Epithelial cell of prostate (primary cell): ENCODE measurements at places on chromosomes 3 and 15.

- no peak for DNase-seq
Measured at GRCh38 chr3:176514297-176514696, 683.0 kb downstream of the TBL1XR1 start.

GRCh38 chr15:92244703-92245102 lies 149.0 kb upstream of the ST8SIA2 start:
- no peak for DNase-seq

DNA sequence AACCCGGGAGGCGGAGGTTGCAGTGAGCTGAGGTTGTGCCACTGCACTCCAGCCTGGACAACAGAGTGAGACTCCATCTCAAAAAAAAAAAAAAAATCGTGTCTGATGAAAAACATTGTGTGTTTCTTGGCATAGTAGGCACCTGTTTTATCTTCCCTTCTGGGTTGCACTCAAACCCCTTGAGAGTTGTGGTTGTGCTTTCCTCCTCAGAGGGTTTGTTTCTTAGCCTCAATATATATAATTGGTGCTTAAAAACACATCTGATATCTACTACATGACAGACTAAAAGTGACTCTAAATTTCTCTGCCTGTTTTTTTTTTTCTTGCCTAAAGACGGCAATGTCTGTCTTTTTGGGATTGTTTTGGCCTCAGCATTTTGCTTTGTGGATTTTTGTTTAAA lies 7.6 kb downstream of the NR1D2 start:
- no peak for DNase-seq

DNA sequence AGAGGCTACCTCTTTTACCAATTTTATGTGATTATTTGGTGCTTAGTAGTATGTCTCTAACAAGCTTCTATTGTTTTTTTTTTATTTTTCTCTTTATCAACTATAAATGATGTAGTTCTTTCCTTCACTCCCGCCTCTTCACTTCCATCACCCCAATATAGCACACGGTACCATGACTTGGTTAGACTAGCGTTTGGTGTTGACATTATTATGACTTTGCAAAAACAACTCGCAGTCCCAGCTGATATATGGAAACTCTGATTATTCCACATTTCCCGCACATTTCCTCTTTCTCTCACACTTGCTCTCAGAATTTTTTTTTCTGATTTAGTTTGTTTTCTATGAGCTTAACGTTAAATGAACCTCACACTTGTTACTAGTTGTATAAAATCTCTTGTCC lies 162.2 kb downstream of the GREM1 start:
- DNase-seq: no peak

DNA sequence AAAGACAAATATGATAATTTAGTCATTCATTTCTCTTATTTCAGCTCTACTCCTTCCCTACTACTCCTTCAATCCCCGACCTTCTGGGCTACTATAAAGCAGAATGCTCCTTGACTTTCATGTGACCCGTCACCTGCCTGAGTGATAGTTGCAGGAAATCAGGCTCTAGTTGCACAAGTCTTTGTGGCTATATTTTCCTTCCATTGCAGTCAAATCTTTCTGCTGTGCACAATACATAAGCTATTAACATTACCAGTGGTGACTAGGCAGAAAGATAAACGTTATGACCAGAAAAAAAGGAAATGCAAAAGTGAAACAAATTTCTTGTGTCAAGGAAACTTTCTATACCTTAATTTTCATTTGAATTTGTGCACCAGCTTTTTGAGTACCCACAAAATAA lies 2.3 kb downstream of the SUCNR1 start:
- no peak for DNase-seq

DNA sequence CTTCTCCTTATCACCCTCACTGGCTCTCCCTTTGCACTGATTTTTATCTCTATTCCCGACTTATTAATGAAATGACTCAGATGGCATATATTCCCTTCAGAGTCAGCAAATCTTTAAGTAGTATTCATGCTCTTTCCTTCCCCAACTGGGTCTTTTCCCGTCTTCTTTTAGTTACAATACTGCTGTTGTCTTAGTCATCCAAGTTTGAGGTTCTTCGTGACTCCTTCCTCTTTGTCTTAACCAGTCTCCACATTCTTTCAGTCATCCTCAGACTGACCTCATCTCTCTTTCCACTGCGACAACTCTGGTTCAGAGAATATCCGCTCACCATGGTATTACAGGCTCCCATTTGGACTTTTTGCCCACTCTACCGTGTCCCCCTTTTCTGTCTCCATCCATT lies 12.4 kb downstream of the WDR5B start:
- no peak for DNase-seq

DNA sequence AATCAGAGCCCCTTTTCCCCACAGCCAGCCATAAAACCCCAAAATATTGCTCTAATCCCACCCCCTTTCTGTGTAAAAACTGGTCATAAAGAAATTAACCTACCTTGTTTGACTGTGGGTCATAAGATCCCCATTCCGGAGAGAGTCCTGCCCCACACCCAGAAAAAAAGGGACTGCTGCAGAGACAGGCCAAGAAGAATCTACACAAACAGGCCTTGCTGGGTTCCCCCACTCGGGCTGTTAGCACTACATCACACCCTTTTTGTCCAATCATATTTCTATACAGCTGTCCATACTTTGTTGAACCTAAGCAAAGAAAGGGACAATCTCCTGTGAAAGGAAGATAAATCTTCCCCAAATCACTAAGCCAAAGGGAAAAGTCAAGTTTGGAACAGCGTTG lies 84.4 kb upstream of the MFGE8 start:
- DNase-seq: no peak

DNA sequence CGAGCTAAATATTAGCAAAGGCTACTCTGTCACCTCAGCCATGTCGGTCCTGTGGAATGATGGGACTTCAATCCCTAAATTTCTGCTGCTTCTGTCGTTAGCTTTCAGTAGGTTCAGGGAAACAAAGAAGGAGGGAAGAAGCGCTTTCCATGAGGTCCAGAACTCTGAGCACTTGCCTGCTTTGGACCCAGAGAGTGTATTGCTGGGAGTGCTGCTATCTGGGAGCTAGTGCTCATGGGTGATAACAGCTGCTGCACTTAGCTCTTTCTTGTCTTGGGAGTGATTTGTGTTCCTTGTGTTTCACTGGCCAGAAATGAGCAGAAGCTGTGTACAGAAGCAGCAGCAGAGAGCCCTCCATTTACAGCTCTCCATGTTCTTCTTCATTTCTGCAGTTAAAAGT lies 369.8 kb downstream of the DIPK2A start:
- DNase-seq: no peak

GRCh38 chr3:14305324-14305723 lies 97.1 kb upstream of the SLC6A6 start:
- DNase-seq: no peak

DNA sequence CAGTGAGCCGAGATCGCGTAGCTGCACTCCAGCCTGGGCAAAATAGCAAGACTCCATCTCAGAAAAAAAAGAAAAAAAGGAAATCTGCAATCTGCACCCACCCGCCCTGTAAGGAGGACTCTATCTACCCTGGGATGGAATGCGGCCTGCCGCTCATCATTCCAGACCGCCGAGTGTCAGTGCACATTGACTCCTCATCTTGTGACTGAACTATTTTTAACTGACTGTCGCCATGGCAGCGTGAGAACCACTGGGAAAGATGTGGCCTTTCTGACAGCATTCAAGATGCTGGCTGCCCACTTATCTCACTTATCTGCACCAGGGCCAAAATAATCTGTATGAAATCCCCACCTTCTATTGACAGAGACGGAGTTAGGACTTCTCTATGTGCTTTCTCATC lies 38.8 kb upstream of the ANKRD34C start:
- DNase-seq: no peak

- DNase-seq: peak; percentile 90
Measured at GRCh38 chr3:52406231-52406661, 38.7 kb downstream of the SEMA3G start.

DNA sequence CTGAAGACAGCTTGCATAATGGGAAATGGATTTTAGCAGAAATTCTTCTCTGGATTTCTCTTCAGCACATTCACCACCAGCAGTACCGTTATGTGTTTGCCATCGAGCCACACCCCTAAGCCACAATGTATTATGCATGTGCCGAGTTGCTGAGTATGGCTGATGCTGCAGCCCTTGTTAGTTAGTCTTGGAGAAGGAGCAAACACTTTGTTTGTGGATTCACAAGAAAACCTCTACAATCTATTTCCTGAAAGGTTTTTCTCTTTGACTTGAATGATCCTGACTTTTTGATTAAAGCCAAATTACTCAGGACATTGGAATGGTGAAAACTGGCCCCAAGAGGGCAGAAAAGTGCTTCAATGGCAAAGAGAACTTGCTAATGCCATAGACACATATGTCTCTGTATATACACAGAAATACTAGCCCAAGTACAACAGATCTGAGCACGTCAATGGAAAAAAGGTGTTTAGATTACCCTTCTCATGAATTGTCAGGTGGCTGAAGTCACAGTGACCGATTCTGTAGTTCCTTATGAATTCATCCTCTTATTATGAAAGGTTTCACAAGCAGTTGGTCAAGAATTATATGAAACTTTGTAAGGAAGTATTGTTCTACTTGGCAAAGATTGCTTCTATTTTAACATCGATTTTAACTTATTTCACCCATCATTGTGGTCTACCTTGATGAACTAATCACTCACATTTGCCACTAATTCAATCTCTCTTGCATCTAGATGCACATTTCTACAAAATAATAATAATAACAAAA lies 103.0 kb downstream of the P3H2 start:
- DNase-seq: no peak

DNA sequence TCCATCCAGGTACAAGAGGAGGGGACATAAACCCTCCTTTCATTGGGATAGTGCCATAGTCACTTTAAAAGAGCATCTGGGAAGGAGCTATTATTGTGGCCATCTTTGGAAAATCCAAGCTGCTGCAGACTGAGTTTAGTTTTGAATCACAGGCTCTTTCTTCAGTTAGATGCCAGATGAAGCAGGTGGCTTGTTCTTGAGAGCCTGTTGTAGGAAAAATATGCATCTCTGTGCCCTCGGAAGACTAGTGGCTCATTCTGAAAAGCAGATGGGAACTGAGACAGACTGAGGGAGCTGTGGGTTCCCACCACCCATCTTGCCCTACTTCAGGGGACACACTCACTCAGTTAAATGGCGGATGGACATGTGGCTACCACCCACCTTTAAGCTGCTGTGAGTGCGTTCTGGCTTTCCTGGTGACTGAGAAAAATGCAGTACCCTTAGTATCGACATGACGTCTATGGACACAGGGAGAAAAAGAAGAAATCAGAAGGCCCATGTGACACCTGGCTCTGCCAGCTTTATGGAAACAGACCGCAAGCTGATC lies 50.2 kb downstream of the RARB start:
- DNase-seq: no peak

DNA sequence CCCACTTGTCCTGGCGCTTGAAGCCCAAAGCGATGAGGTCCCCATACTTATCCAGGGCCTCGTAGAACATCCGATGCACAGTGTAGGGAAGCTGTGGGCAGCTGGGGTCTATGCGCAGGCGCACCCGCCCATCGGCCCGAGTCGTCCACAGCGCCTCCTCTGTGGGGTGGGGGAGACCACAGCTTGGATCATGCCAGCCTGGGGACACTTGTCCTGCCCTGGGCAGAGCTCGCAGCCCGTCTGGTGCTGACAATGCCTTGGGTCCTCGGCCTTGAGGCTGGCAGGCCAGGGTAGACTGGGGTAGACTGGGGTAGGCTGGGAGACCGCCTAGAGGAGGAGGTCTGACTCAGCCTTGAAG lies 39.8 kb downstream of the ACSBG1 start:
- no peak for DNase-seq

DNA sequence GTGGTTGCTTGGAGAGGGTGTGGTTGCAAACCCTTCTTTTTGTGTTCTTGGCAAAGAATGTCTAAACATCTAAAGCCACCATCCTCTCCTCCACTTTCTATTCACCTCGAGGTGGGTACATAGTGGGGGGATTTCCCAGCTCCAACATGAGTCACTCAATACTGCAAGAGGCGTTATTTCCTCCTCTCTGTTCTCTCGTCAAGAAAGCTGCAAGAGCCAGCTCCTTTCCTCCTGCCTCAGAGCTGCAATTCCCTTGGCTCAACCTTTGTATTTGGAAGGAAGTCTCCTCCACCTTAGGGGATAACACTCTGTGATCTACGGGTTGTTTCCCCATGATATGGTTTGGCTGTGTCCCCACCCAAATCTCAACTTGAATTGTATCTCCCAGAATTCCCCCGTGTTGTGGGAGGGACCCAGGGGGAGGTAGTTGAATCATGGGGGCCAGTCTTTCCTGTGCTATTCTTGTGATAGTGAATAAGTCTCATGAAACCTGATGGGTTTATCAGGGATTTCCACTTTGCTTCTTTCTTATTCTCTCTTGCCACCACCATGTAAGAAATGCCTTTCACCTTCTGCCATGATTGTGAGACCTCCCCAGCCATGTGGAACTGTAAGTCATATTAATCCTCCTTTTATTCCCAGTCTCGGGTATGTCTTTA lies 138.4 kb downstream of the PLCL2 start:
- DNase-seq: no peak

- DNase-seq: no peak
Measured at GRCh38 chr3:72266016-72266370, 481.0 kb upstream of the PROK2 start.

GRCh38 chr15:39999538-40000200 lies 39.3 kb downstream of the SRP14 start:
- DNase-seq: no peak

- no peak for DNase-seq
Measured at GRCh38 chr3:169772897-169773816, at the start of gene MYNN. MYNN (plus strand) TSS chr3:169773396; CDS start chr3:169774296, 900 bp downstream.

DNA sequence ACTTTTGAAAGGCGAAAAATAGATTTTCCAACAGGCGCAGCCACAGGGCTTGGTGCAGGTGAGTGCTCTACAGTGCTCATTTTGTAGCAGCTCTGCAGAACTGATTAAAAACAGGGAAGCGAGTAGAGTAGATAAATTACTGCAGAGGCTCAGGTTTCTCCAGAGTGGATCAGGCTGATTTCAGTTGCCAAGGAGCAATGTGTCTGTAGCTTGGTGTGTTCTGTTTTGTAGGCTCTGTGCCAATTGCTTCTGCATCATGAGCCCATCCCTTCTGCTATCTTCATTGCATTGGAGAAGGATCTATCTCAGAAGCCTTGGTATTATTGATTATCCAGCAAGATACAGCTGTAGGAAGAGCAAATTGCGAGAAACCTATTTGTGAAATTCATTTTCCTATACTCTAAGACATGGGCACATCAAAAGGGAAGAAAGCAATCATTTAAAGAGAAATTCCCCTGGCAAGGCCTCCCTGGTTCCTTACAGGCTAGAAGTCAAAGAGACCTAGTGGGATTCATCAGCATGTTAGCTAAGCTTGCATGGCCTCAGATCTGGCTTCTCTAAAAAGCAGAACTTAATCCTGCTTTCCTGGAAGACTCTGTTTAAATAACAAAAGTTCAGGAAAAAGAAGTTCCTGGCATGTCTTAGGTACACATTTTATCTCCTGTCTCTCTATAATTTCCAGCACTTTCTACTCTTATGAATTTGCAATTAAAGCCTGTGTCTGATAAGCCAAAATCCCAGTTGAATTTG lies 432.4 kb upstream of the ATP10A start:
- DNase-seq: no peak

DNA sequence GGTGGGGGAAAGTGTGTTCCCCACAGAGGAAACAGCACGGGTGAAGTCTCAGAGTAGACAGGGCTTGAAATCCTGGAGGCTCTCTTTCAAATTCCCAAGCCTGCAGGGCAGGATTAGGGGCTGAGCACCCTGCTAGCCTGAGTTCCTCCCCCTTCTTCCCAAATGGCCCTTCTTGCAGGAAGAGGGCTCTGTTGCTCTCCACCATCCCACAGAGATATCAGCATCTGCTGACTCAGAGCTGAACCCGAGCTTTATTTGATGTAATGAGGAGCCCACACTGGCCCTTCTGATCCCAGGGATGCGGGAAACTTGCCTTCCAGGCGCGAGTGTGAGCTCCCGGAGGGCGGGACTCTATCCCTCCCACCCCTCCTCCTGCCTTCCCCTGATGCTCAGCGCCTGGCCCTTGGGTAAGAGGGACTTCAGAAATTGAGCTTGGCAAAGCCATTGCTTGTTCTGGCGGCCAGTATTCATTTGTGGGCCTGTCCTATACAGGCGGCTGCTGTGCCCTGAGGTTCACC lies 1.4 kb upstream of the STRA6 start:
- no peak for DNase-seq
